Cerebellar nuclear complex (tissue), 1 donor: ENCODE measurements at places on chromosomes 11 and 22.

- DNase-seq, result no peak
Observed at GRCh38 chr11:113289431-113290187, 24.8 kb upstream of the TTC12 start.

DNA sequence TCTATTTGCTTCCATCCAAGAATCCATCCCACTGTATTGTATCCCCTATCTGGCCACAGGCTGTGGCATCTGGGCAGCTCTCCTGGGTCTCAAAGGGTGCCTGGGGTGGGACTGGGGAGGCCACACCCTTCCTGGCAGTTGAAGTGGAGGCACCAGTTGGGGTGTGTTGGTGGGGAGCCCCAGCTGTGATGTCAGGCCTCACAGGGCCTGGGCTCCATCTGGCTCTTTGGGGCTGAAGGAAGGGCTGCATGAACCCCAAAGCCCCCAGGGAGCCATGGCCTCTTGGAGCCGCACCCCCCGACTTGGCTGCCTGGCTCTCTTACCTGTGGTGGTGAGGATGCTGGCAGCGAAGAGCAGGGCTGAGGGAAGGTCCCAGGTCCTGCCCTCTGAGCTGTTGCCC is 469 bp downstream of the KCNK7 start:
- no peak for DNase-seq

GRCh38 chr11:103798026-103798425 is 238.4 kb upstream of the DDI1 start:
- DNase-seq, result no peak

DNA sequence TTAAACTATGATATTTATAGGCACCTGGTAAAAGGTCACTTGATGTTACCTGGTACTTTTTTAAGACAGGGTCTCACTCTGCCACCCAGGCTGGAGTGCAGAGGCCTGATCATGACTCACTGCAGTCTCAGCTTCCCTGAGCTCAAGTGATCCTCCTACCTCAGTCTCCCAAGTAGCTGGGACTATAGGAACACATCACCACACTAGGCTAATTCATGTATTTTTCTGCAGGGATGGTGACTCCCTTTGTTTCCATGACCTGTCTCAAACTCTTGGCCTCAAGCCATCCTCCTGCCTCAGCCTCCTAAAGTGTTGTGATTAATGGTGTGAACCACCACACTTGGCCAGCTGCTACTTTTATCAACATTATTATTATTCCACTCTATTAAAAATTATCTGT is 47.6 kb downstream of the OR4C45 start:
- no peak for DNase-seq

GRCh38 chr11:11569936-11570491 is 51.8 kb downstream of the GALNT18 start:
- no peak for DNase-seq

DNA sequence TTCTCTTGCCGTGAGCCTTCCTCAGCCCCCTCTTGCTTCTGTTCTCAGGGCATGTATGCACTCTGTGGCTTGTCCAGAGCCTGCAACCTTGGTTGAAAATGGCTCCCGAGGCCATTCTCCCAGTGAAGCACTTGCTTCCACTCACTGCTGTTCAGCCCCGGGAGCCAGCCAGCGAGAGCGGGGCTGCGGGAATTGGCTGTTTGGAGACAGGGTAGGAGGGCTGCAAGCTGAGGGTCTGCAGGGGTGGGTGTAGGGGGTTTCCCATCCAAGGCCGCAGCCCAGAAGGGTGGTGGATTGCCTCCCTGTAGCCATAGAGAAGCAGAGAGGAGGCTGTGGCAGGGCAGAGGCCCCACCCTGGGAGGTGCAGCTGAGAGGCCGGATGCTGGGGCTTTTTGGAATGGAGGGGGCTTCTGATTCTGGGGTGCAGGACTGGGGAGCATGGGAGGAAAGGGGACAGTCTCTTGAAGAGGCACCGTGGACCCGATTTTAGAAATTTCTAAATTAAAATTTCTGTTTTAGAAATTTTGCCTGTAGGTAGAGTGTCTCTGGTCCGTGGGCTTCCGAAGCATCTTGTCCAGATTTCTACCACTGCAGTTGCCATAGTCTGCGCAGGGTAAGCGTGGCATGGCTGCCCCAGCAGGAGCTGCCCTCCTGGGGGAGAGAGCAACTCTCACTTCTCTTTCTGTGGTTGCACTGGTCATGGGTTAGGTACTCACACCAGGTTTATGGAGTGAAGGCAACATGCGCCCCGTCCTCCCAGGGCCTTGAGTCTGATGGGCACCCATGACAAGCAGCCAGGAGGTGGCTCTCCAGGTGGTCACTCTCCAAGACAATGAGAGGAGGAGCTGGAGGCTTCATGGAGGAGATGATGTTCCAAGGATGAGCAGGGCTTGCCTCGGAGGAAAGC is 100.2 kb downstream of the TBC1D22A start:
- no peak for DNase-seq

DNA sequence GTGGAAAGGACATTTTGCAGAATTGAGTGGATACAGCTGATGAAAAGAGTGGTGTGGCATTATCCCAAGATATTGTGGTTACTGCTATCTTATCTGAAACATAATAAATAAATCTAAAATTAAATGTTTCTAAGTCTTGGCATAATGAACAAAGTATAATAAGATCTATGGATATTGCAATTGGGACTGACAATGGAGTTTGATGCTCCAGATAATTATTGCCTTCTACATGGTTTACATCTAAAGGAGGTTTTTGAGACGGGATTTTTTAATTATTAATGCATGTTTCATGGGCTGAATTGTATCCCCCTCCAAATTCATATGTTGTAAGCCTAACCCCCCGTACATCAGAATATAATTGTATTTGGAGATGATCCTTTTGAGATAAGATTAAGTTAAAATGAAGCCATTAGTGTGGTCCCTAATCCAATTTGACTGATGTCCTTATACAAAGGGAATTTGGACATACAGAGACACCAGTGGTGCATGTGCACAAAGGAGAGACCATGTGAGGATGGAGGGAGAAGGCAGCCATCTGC is 198.5 kb downstream of the MSANTD4 start:
- DNase-seq, result no peak

DNA sequence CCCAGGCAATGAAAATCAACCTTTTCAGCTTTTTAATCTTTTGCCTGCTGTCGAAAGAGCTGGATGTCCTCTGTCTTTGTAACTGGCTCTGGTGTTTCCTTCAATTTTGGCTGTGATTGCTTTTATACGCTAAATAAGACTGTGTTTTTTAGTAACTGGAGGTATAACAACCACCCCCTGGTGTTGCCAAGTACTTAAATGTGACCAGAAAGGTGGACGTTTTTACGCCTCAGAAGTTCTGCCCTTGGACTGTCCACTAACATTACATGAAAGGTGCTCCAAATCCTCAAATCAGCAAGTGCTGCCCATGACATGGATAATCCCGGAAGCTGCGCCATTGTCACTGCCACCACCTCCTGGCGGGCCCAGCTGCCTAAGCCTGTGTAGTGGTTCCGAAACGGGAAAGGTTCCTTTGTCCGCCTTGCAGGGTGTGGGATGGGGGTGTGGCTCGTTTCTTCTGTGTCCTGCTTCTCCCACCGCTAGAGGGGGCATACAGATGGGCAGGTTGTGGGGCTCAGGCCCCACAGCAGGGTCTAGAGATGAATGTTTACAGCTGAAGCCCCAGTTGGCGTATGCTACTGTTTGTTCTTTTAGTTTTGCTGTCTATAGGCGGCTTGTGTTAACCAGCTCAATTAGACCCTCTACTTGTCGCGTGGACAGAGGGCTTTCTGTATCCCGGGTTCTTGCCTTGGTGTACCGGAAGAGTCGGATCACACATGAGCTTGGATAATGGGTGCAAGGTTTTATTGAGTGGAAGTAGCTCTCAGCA is 82.2 kb upstream of the SEPTIN5 start:
- DNase-seq, result no peak

DNA sequence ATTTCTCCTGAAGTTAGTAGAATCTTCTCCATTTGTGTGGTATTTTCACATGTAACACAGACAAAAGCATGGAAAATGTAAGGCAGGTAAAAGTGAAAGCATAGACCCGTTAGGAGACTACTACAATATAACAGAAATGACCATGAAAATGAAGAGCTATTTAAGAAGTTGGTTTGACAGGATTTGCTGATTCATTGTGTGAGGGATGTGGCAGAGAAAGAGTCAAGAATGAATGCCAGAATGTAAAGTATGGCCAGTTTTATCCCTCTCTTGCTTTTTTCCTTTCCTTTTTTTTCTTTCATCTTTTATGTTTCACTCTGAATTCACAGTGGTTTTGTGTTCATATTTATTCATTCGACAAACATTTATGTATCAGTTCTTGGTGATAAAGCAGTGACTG is 115.9 kb downstream of the ARFGAP2 start:
- no peak for DNase-seq

DNA sequence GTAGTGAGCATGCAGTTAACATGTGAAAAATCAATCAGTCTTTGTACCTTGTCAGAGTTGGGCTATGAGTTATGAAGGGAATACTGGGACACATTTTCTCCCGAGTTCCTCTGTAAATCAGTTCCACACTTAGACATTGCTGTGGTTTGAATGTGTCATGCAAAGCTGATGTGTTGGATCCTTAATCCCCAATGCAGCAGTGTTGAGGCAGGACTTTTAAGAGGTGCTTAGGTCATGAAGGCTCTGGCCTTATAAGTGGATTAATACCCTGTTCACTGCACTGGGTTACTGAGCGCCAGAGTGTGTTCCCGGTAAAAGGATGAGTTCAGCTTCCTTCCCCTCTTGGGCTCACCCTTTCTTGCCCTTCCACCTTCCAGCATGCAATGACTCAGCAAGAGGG is 742.1 kb upstream of the TENM4 start:
- no peak for DNase-seq
